ENCODE measurements at places on chromosomes 3 and 15.

GRCh38 chr3:138985932-138986331, 20.1 kb downstream of the PRR23A start:
- no peak for DNase-seq

DNA sequence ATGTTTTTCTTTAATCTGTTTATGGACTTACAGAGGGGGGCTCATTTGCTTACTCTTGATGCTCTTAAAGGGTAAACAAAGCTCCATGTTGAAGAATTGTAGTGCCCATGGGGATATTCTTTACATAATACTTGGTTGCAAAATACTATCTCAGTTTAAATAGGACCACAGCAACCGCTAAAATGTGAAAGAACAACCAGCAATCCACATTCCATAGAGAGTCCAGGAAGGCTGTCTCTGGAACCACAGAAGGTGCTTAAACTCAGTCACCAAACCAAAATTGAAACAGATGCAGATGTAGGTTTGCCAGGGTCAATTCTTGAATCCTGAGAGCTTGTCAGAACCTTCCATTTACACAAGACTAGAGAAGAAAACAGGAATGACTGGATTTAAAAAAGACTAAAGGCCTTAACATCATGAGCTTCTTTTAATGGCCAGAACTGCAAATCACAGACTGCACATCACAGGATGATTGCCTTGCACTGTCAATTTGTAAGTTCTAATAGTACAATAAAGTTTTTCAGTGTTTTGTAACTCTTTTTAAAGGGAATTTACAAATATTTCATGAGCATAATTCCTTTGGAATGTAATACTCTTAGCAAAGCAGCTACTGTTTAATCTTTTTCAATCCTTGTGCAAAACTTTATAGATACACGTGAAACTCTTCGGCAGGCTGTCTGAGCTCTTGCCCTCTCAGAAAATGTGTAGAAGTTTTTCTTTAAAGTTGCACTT, 661.6 kb downstream of the SI start:
- DNase-seq: no peak

DNA sequence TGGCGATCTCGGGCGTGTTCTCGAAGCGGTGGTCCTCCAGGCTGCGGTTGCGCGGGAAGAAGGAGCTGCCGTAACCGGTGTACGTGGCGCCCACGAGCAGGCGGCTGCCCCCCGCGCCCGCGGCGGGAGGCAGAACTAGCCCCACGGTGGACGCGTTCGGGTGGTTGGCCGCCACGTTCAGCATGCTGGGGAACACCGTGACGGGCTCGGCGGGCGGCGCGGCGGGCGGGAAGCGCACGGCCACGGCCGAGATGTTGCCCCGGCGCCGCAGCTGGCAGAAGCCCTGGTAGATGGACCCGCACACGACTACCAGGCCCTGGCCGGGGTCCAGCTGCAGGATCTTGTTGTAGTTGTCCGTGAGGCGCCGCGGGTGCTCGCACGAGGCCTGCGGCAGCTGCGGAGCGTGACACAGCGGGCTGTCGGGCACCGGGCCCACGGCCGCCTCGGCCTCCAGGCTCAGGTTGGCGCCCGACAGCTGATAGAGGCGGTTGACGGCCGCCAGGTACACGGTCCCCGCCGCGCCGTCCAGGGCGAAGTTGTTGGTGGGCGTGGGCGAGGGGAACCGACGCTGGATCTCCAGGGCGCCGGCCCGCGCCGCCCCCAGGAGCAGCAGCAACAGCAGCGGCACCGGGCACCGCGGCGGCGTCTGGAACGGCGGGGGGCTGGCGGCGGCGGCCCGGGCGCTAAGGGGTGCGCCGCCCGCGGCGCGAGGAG, 397 bp downstream of the PLXND1 start:
- DNase-seq: peak; percentile 65

DNA sequence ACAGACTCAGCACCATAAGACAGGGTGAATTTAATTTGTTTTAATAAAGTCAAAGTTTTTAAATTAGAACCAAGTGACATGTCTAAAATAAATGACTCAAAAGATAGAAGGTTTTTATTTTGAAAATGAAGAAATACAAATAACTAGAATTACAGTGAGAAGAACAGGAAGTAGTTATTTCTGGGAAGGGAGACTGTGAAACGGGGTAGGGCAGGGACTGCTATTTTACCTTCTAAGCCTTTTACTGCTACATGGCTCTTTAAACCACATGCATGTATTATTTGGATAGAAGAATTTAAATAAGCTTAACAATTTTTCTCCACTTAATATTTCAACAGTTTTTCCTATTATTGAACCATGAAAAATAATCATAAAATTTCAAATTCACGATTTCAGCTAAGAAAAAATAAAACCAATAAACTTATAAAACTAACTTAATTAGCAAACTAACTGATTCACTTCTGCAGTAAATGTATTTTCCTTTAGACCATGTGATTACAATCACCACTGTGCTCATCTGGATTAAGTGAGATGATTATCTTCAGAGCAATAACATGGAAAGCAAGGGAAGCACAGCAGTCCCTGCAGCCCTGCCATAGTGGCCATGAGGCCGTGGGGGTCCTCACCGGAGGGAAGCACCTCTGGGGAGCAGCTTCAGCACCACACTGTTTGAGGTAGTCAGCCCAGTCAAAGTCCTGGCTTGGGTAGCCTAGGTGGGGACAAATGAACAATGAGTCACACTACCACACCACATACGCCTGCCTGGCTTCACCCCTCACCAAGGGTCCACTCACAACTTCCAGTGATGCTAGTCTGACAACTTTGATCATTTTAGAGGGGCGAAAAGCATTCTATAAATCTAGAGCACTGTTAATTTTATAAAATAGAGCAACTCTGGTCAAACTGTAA, 28.3 kb upstream of the STIMATE start:
- no peak for DNase-seq

DNA sequence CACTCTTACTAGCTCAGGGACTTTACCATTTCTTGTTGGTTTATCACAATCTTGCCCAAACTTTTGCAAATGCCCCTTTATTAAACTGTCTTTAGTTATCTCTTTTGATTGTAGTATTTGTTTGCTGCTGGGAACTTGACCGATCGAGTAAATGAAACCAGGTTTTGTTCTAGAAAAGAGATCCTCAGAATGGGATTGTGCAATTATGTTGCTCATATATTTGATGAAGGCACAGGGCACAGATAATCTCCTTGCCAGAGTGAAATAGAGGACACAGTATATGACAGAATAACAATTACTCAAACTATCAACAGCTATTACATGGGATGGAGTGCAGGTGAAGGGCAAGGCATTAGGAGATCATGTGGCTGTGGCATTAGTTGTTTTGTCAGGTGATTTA, 216.6 kb upstream of the RASGRP1 start:
- DNase-seq: no peak

- DNase-seq: no peak
These were observed 9.1 kb upstream of the HPS3 start for GRCh38 chr3:149120051-149120972.

DNA sequence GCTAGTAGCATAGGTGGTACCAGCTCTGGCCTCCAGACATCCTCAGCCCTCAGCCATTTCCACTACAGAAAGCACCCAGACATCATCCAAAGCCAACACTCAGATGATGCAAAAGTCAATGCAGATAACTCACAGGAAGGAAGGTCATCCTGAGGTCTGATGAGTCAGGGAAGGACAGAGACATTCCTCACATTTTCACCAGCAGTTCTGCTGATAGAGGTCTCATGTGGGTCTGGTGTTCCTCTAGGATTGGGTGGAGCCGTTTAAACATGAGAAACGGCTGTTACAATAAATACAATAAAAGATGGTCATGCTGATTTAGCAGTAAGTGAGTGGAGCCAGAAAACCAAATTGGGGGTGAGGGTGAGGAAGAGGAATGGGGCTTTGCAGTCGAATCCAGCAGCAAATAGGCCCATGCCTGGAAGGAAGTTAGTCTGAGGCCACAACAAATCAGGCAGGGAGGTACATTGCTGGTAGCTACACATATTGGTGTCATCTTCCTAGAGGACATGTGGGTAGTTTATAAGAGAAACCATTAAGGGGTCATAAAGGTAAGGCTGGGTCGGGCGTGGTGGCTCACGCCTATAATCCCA, 33.3 kb upstream of the FLNB start:
- DNase-seq: no peak

DNA sequence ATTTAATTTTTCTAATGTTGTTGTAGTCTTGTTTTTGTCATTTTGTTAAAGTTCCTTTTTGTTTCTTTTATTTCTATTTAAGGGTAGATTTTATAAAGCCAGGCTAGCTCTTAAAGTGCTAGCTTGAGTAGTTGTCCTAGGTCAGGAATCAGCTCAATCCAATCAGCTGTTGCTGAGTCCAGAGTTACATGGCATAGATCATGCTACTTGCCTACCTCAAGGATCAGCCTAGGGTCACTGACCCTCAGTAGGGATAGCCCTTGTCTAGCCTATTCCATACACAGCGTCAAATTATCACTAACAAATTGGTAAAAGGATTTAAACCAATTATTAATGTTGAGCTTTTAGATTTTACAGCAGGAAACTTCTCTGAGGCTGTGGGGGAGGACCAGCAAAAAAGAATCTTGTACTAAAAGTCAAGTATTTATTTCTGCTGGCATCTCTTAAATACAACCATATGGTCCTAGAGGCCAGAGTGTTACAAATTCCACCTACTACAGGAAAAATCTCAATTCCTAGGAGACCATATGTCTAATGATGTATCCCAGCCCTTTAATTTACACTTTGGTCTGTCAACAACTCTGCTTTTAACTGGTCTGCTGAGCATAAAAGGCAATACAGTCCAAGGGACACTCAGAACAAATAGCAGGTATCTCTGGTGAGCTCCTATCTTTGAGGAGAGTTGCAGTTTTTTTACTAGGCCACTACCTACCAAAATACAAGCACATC, 138.3 kb upstream of the PTPRG start:
- DNase-seq: no peak

DNA sequence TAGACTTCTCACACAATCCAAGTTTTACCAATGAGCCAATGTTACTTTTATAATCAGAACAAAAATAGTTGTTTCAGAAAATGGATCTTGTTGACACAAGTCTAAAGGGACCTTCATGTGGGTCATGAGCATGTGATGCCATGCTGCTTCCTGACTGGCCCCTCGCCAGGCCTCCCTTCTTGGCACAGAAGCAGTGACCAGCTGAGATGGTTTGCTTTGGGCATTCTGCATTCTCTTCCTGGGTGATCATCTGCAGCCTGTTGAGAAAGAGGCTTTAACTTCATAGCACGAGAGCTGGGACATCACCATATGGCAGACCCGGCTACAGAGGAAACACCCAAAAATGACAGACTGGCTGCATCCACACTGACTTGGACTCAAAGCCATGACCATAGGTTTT, 45.7 kb downstream of the TGM4 start:
- DNase-seq: no peak

Measured in left hindlimb (tissue), 1 donor.